Fibroblast of pulmonary artery (primary cell): ENCODE measurements at places on chromosomes 12 and 14.

- DNase-seq, result no peak
These were observed 329.9 kb downstream of the BMP4 start for GRCh38 chr14:53626761-53627160.

DNA sequence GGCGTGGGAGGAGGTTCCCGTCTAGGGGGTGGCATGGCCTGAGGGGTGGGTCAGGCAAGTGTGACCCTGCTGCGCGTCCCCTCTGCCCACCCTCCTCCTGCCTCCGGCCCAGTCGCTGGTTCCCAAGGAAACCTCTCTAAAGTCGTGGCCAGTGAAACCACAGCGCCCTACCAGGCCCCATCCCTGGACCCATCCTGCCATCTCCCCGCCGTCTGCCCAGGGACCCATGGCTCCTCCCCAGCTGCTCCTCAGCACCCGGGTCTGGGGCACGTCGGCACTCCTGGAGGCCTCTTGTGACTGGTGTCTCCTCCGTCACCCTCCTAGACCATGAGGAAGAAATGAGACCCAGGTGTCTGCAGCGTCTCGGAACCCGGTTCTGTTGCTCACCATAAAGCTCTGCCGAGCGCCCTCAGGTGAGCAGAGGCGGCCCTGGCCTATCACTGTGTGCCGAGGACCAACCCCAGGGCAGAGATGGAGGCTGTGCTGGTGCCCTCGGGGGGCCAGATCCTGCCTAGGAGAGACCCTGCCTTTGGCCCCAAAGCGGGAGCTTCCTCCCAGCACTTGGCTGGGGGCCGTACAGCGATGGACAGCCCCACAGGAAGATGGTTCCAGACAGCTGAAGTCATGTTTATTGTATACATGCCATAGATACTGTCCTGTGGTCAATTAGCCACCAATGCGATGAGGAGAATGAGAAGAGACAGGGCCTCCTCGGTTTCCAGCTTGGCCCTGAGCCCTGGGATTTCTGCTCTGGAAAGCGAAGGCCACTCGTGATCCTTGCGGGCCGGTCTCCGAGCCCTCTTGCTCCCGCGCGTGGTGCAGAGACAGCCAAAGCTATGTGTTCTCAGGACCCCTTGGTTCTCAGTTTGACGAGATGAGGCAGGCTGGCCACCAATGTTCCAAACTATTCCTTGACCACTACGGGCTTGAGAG is 222.5 kb upstream of the RTL1 start:
- no peak for DNase-seq

DNA sequence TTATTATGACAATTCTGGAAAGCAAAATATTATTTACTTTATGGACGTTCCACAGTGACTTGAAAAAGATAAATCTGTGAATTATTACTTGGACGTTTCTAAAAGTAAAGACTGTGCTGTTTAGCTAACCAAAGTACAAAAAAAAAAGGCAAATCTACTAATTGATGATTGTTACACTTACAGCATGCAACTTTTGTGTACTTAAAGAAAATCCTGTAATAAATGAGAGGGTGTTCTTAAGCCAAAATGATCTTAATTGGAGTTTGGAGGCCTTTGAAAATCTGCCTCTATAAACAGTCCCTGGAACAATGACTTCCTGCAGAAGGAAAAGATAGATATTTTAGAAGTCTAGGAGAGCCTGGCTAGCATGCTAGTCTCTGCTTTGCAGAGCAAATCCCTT is 434.0 kb upstream of the SYT1 start:
- no peak for DNase-seq

DNA sequence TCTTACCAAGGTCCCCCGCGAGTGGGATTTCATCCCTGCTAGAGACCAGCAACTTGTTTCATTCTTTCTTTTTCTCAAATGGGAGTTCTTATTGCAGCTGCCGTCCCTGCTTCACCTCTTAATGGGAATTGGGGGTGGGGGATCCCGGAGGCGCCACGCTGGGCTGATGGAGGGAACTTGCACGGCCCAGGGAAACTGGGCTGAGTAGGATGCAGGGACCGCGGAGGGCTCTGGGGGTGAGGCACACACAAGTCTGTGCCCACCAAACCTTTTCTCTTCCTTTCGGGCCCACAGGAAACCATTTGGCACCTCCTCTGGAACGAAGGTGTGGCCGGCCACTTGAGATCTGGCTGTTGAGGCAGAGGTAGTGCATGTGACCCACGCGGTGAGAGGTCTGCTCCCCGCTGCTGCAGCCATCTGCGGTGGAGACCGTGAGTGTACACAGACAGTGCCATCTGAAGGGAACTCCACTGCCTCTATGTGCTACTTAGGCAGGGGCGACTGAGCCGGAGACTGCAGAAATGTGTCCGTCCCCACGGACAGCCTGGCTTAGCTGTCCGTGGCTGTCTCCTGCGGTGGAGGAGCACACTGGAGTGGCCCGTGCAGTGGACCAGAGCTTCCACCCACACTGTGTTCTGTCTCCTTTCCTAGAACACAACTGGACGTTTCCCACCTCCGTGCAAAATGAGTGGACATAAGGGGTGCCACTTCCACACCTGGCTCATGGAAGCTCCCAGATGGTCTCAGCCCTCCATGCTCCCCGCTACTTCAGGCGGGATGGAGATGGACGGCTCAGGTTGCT is 42.1 kb upstream of the TESC start:
- no peak for DNase-seq

DNA sequence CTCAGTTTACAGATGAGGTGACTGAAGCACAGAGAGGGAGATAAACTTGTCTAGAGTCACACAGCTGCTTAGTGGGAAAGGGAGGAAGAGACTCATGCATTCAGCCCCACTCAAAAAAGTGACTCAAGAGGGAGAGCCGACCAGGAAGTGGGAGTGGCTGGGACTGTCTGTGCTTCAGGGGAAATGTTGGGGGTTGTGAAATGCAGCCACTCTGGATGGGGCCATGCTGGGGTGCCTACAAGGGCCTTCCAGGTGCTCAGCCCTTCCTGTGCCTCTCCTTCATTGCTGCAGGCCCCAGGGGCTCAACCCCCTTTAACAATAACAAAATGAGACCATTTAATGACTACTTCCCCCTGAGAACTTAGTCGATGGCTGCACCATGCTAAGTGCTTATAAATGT is 41.8 kb downstream of the CACNA1C start:
- DNase-seq, result peak; percentile 35

- DNase-seq, result peak; percentile 79
These were observed 162.9 kb downstream of the LRIG3 start for GRCh38 chr12:58757422-58757821.

- peak; percentile 14 for DNase-seq
These were observed 182.2 kb upstream of the E2F7 start for GRCh38 chr12:77247542-77247941.

DNA sequence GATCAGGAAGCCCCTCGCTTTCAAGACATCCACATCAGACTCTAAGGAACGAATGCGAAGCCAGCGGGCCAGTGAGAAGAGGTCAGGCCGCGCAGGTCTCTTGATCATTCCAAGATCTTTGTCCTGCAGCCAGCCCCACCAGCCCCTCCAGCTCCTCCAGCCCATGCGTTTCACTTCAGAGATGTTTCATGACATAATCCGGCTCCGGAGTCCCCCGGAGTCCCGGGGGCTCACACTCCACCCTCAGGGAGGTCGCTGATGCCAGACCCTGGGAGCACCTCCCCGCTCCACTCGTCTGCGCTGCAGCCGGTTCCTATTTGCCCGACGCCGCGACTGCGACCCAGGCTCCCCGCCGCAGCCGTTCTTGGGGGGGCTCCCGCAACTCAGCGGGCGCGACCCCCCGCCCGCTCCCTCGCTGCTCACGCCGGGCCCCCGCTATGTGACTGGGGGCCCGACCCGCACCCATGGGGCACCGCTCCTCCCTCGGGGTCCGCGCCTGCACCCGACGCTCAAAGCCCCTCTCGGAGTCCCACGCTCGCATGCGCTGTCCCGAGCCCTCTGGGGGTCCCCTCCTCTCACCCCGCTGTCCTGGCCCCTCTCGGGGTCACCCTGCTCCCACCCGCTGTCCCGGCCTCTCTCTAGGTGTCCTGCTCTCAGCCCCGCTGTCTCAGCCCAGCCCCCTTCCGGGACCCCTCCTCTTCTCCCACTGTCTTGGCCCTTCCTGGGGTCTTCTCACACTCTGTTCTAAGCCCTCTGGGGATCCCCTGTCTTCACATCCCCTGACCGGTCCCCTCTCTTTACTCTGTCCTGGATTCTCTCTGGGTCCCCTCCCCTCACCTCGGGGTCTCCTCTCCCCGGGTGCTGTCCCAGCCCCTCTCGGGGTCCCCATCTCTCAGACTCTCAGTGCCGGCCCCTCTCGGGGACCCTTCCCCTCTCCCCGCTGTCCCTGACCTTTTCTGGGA is 1.1 kb downstream of the TAOK3 start:
- no peak for DNase-seq

DNA sequence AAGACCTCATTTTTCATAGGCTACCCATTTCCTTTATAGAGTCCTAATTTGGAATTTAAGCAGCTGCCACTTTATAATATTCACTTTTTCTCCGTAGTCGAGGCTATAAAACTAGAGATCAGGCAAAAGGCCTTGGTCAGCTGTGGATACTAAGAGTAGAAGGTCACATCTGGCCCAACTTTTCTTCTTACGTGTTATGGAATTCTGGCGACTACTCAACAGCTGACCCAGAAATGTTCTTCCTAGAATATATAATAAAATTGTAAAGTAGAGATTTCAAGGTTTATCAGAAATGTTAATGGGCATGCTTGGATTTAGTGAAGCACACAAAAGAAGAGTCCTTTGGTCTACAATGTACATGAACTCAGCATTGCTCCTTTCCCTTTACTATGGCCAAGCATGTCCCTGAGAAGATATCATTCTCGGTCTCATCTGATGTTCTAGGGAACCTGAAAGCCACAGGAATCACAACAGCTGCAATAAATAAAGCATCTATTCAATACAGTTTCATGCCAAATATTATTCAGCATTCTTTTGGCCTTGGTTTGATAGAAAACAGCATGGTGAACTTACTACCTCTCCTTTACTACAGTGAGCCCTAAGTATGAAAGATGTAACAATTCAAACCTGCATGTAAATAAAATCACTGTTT is 261.4 kb upstream of the NPAS3 start:
- DNase-seq, result no peak

- DNase-seq, result peak; percentile 25
These were observed 16.0 kb upstream of the ACTR6 start for GRCh38 chr12:100184549-100185145.

DNA sequence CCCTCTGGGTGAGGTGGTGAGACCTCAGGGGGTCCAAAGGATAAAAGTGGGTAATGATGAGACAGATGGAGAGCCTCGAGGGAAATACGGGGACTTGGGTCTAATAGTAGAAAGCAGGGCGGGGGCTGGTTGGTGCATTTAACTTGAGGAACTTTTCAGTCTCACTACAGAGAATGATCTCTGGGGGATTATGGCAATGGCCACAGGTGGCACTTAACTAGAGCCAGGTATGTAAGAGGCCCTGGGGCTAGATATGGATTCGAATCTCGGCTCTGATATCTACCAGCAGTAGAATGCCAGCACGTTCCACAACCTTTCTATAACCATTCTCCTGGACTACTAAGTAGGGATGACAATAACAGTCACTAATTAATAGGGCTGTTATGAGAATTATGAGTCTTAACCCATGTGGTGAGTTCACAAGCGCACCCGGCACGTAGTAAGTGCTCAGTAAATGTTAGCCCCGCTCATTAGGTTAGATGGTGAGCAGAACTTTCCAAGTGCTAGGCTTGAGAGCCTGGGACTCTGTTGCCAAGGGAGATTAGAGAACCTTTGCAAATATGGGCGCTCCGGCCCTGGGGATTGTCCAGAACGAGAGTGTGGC is 888 bp upstream of the PLXNC1 start:
- no peak for DNase-seq

DNA sequence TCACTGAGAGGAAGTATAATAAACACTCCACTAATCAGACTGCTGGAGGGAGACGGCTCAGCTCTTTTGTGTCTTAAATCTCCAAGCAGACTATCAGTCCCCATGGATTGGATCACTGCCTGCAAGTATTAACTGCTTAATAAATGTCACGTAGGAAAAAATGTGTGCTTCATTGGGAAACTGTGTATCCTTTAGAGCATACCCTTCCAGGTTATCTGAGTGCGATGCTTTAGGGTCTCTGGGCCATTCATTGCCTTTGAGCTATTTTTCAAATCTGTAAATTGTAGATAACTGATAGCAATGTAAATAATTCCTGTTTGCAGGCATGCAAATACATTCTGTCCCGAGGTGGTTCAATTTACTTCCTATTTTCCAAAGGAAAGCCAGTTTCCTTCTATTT is 45.0 kb upstream of the VASH1 start:
- DNase-seq, result no peak

DNA sequence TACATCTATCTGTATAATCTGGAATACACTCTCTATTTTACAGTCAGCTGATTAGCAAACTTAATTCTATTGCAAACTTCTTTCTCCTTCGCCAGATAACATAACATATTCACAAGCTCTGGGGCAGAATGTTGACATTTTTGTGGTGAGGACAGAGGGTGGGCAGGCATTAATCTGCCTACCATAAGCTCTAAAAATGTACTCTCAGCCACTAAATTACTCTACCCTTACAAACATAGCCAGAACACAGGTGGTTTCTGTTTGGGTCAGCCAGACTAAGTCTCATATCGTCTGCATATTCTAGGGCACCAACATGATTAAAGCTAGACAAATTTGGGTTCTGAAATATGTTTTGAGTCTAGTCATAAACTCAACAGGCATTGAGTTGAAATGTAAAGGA is 90.1 kb downstream of the SLC6A15 start:
- DNase-seq, result no peak

DNA sequence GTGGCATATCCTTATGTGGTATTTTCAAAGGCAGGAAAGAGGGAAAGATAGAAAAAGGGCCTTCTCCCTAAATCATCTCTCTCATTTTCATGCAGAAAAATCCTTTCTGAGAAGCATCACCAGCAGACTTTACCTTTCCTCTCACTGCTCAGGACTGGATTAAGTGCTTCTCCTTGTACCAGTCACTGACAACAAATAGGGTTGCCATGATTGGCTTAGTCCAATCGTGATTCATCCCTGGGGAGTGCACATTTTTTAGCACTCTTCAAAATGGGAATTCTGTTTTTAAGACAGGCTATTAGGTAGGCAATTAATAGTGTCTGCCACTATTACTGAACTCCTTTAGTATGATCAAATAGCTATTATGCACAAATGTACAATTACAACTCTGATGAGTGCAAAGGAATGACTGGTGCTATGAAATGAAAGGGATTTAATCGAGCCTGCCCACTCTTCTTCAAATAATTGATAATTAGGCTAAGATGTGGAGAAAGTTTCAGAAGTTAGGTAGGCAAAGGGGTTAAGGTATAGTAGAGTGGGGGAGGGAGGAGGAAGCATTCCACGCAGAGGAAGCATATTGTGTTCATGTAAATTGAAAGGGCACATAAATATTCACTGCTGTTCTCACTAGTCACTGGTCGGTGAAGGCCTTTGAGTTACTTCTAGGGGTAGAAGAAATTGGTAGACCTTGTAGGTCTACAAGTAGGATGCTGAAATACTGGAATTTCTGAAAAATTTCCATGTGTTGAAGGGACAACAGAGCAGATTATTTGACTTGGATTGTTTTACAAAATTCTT is 84.0 kb downstream of the MSRB3 start:
- DNase-seq, result peak; percentile 4
